Adrenal gland (tissue), 19 donors: ENCODE measurements at places on chromosomes 4 and X. TPM values are rescaled to one million over a fixed set of nuclear protein-coding genes. Genes with fewer than 3 reads are reported as not detected.

- no peaks in the 10 kb centered on the region for H3K36me3 ChIP-seq
- DNase-seq = no peak
- no peaks in the 10 kb centered on the region for H3K4me1 ChIP-seq
- no peaks in the 10 kb centered on the region for H3K27me3 ChIP-seq
- H3K4me3 ChIP-seq = no peak overlapping the region
- H3K27ac ChIP-seq = no peak overlapping the region
These were observed 56.4 kb downstream of the PGRMC1 start for GRCh38 chrX:119292445-119292844.

GRCh38 chr4:107212565-107212964 is 176.5 kb upstream of the DKK2 start:
- H3K36me3 ChIP-seq = no peaks in the 10 kb centered on the region
- no peaks in the 10 kb centered on the region for H3K4me1 ChIP-seq
- H3K27me3 ChIP-seq = no peaks in the 10 kb centered on the region
- DNase-seq = no peak
- H3K27ac ChIP-seq = peak overlapping the region; percentile 7

ANXA3 gene
- 2.6 TPM for total RNA-seq

- H3K36me3 ChIP-seq = no peaks in the 10 kb centered on the region
- H3K27me3 ChIP-seq = no peaks in the 10 kb centered on the region
- H3K4me3 ChIP-seq = no peak overlapping the region
- no peak for DNase-seq
- no peak overlapping the region for H3K27ac ChIP-seq
These were observed 52.6 kb upstream of the MTM1 start for GRCh38 chrX:150515801-150516200.

DNA sequence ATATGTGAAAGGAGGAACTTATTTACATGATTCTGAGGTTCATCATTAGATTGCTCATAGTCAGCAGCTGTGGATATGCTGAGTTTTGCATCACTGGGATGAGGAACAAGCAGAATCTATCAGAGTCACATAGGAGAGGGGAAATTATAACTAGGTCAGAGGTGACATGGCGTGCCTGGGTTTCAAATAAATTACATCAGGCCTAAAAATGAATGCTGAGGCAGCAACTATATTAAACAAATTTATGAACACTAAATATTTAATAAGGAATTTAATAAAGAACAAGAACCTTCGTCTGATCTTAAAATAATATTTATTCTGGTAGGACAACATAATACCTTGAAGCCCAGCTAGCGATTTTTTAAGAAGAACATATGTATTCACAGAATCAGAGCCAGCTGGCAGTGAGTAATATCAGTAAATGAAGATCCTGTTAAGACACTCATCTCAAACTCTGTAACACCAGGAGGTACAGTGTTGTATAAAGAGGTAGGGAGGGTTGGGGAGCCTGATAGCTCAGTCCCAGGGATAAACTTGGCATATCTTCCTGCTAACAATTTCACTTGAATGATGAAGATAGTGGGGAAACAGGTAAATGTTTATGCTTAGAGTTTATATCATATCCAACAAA is 60.9 kb upstream of the HS3ST1 start:
- DNase-seq = no peak
- H3K27ac ChIP-seq = no peak overlapping the region
- no peaks in the 10 kb centered on the region for H3K27me3 ChIP-seq
- no peak overlapping the region for H3K4me3 ChIP-seq
- H3K36me3 ChIP-seq = no peaks in the 10 kb centered on the region

- no peaks in the 10 kb centered on the region for H3K27me3 ChIP-seq
- DNase-seq = no peak
- no peaks in the 10 kb centered on the region for H3K36me3 ChIP-seq
- H3K4me1 ChIP-seq = peaks cover 4% of the 10 kb centered on the region
- H3K27ac ChIP-seq = no peak within 1 kb of the TSS
These were observed at the start of gene ZFP92 for GRCh38 chrX:153411255-153411987. Gene ZFP92, plus strand, starts transcription at chrX:153411472. Its CDS starts 6,851 bp downstream, at chrX:153418323.

DNA sequence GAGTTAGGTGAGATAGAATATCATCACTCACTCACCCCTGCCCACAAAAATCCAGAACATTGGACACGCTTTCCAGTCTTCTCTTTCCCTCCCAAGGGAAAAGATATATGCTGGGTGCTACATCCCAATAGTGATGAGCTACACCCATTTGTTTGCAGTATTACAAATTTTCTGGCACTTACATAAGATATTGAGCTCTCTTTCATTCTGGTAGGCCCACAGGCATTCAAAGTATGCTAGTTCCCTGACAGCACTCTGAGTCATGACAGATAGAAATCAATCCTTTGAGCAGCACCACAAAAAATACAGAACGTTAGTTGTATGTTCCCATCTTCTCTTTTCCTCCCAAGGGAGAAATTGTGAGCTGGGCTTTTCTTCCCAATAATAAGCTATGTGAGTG is 477.6 kb upstream of the GRID2 start:
- H3K27me3 ChIP-seq = no peaks in the 10 kb centered on the region
- no peaks in the 10 kb centered on the region for H3K36me3 ChIP-seq
- H3K27ac ChIP-seq = no peak overlapping the region
- H3K4me3 ChIP-seq = no peak overlapping the region
- no peaks in the 10 kb centered on the region for H3K4me1 ChIP-seq

GRCh38 chr4:21469438-21470300 is 478.9 kb downstream of the KCNIP4 start:
- H3K4me3 ChIP-seq = no peak overlapping the region
- H3K27ac ChIP-seq = no peak overlapping the region
- H3K27me3 ChIP-seq = peaks cover 3% of the 10 kb centered on the region
- no peaks in the 10 kb centered on the region for H3K4me1 ChIP-seq
- no peaks in the 10 kb centered on the region for H3K36me3 ChIP-seq

- DNase-seq = peak; percentile 62
- no peak overlapping the region for H3K4me3 ChIP-seq
- peak overlapping the region; percentile 73 for H3K27ac ChIP-seq
- H3K36me3 ChIP-seq = no peaks in the 10 kb centered on the region
These were observed 185.3 kb upstream of the BCOR start for GRCh38 chrX:40282946-40283660.

GRCh38 chr4:128810871-128811570 is 1.5 kb downstream of the JADE1 start:
- H3K27ac ChIP-seq = peak overlapping the region; percentile 98
- DNase-seq = peak; percentile 86
- H3K4me1 ChIP-seq = peaks cover 12% of the 10 kb centered on the region
- no peaks in the 10 kb centered on the region for H3K36me3 ChIP-seq
- H3K27me3 ChIP-seq = no peaks in the 10 kb centered on the region

DNA sequence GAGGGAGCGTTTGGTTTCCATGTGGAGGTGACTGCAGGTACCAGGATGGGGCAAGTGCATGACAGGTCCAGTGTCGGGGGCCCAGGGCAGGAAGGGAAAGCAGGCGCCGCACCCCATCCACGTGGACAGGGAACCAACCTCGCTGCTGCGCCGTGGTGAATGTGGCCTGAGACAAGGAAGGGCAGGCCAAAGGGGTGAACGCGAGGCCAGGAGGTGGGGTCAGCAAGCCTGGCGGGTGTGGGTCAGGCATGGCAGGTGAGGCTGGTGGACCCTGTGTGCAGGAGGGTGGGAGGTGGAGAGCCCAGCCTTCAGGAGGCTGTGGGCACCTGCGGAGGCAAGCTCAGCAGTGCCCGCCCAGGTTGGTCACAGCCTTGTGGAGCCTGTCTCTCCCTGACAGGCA is 14.7 kb downstream of the SH3BP2 start:
- H3K36me3 ChIP-seq = no peaks in the 10 kb centered on the region
- H3K4me1 ChIP-seq = peaks cover 32% of the 10 kb centered on the region
- H3K27me3 ChIP-seq = no peaks in the 10 kb centered on the region
- H3K27ac ChIP-seq = peak overlapping the region; percentile 16

SLC25A4 gene
- total RNA-seq = 27.8 TPM

GRCh38 chr4:39320381-39321115 is 45.6 kb downstream of the RFC1 start:
- H3K4me3 ChIP-seq = no peak overlapping the region
- peaks cover 11% of the 10 kb centered on the region for H3K4me1 ChIP-seq
- H3K27me3 ChIP-seq = no peaks in the 10 kb centered on the region
- H3K36me3 ChIP-seq = no peaks in the 10 kb centered on the region
- peak overlapping the region; percentile 36 for H3K27ac ChIP-seq
- no peak for DNase-seq

- no peak overlapping the region for H3K27ac ChIP-seq
- H3K36me3 ChIP-seq = no peaks in the 10 kb centered on the region
- no peak for DNase-seq
- no peaks in the 10 kb centered on the region for H3K4me1 ChIP-seq
- H3K27me3 ChIP-seq = peaks cover 10% of the 10 kb centered on the region
These were observed 175.3 kb downstream of the BCOR start for GRCh38 chrX:39922488-39922887.

GRCh38 chrX:155880586-155881157 is 473 bp upstream of the VAMP7 start:
- no peaks in the 10 kb centered on the region for H3K36me3 ChIP-seq
- peak overlapping the region; percentile 92 for H3K27ac ChIP-seq
- no peaks in the 10 kb centered on the region for H3K27me3 ChIP-seq

DNA sequence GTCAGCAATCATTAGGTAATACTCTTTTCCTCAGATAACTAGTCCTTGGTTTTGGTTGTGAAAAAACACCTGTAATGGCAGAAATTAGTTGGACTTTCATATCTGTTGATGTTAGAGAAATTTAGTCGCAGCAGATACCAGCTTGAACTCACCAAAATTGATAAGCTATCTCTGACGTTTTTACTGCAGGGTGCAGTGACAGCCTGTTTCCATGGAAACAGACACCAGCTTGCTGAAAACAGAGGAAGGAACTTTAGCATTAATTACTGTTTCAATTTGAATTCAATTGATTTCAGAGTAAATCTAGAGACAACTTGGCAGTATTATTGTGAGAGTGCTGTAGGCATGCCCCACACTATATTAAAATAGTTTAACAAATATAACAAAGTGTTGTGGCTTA is 246.5 kb downstream of the PPP1R2C start:
- no peaks in the 10 kb centered on the region for H3K36me3 ChIP-seq
- H3K4me1 ChIP-seq = no peaks in the 10 kb centered on the region
- H3K27ac ChIP-seq = no peak overlapping the region

PKD2 gene
- 52.4 TPM for total RNA-seq

GRCh38 chr4:52014903-52015302 is 5.3 kb downstream of the LRRC66 start:
- no peaks in the 10 kb centered on the region for H3K4me1 ChIP-seq
- DNase-seq = no peak
- no peaks in the 10 kb centered on the region for H3K27me3 ChIP-seq
- H3K27ac ChIP-seq = no peak overlapping the region
- no peak overlapping the region for H3K4me3 ChIP-seq

BTC gene
- total RNA-seq = 0.43 TPM

DNA sequence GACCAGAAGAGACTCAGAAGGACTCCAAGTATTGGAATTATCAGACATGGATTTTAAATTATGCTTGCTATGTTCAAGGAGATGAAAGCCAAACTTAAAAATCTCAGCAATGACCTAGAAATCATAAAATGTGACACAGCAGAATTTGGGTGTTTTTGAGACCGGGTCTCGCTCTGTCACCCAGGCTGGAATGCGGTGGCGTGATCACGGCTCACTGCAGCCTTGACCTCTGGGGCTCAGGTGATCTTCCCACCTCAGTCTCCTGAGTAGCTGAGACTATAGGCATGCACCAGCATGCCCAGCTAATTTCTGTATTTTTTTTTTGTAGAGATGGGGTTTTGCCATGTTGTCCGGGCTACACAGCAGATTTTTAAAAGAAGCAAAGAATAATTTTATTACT is 12.7 kb downstream of the TAB3 start:
- H3K27me3 ChIP-seq = no peaks in the 10 kb centered on the region
- H3K27ac ChIP-seq = no peak overlapping the region
- H3K36me3 ChIP-seq = no peaks in the 10 kb centered on the region
- H3K4me1 ChIP-seq = no peaks in the 10 kb centered on the region

DNA sequence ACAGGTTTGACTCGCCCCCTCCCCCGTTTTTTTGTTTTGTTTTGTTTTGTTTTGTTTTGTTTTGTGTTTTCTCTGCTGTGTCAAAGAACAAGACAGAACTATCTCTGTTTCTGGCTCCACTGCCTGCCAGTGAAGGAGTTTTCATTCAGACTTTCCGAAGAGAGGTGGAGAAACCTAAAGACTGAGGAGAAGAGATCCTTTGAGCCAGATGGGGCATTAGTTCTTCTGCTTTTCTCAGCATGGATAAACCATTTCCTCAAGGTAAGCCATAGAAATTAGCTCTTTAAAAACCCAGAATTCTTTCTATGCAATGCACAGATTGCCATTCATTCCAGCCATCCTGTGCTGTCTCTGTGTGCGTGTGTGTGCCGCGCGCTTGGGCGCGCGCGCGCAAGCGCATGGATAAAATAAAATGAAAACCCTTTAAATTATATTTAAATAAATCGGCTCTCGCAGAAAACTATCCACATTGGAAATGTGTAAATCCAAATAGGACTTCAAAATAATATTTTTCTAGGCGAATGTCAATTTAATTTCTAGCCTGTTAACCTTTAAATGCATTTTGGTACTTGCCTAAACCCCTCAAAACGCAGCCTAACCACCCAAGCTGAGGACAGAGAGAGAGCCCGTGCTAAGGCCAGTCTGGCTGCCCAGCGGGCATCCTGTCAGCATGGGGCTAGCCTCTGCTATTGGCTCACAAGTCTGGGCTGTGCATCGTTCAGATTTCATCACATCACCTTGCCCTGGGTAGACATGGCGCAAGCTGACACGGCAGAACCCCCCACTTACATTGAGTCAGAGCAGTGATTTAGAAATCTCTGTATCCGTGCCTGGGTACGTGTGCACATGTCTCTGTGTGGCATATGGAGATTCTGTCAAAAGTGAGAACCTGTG is 113.0 kb upstream of the VAMP7 start:
- no peaks in the 10 kb centered on the region for H3K36me3 ChIP-seq
- no peak overlapping the region for H3K4me3 ChIP-seq
- no peak overlapping the region for H3K27ac ChIP-seq
- H3K27me3 ChIP-seq = no peaks in the 10 kb centered on the region

DNA sequence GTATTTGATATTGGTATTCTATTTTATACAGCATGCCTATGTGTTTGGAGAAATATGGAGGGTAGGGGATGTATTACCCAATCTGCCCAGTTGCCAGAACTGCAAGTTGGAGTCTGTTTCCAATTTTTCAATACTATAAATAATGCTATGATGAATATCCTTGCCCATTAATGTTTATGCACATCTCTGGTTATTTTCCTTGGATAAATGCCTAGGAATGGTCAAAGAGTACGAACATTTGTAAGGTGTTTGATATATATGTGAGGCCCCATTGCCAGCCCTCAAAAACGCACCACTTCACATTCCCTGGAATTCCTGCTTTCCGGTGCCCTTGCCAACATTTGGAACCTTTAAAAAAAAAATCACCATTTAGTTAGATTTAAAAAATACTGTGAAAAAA is 34.3 kb downstream of the CLDN34 start:
- H3K4me3 ChIP-seq = no peak overlapping the region
- no peaks in the 10 kb centered on the region for H3K4me1 ChIP-seq
- H3K27me3 ChIP-seq = peaks cover 10% of the 10 kb centered on the region
- no peaks in the 10 kb centered on the region for H3K36me3 ChIP-seq

MAGEE2 gene
- total RNA-seq = 0.11 TPM

SSX2 gene
- total RNA-seq = not detected

FAM120C gene
- total RNA-seq = 18.8 TPM

- no peak overlapping the region for H3K4me3 ChIP-seq
- H3K27ac ChIP-seq = no peak overlapping the region
- H3K4me1 ChIP-seq = no peaks in the 10 kb centered on the region
- no peaks in the 10 kb centered on the region for H3K36me3 ChIP-seq
These were observed 428.2 kb upstream of the GALNT7 start for GRCh38 chr4:172740434-172740833.

- no peaks in the 10 kb centered on the region for H3K27me3 ChIP-seq
- H3K27ac ChIP-seq = no peak overlapping the region
- no peak for DNase-seq
- no peaks in the 10 kb centered on the region for H3K36me3 ChIP-seq
- H3K4me3 ChIP-seq = no peak overlapping the region
These were observed 52.2 kb downstream of the RAPGEF2 start for GRCh38 chr4:159155119-159155518.

GRCh38 chr4:140289486-140289885 is 84.0 kb upstream of the SCOC start:
- no peak overlapping the region for H3K27ac ChIP-seq
- peaks cover 7% of the 10 kb centered on the region for H3K4me1 ChIP-seq
- no peaks in the 10 kb centered on the region for H3K36me3 ChIP-seq
- H3K27me3 ChIP-seq = no peaks in the 10 kb centered on the region
- no peak overlapping the region for H3K4me3 ChIP-seq
